Jurkat, Clone E6-1 (cell line): ENCODE measurements at places on chromosomes 11 and 22.

DNA sequence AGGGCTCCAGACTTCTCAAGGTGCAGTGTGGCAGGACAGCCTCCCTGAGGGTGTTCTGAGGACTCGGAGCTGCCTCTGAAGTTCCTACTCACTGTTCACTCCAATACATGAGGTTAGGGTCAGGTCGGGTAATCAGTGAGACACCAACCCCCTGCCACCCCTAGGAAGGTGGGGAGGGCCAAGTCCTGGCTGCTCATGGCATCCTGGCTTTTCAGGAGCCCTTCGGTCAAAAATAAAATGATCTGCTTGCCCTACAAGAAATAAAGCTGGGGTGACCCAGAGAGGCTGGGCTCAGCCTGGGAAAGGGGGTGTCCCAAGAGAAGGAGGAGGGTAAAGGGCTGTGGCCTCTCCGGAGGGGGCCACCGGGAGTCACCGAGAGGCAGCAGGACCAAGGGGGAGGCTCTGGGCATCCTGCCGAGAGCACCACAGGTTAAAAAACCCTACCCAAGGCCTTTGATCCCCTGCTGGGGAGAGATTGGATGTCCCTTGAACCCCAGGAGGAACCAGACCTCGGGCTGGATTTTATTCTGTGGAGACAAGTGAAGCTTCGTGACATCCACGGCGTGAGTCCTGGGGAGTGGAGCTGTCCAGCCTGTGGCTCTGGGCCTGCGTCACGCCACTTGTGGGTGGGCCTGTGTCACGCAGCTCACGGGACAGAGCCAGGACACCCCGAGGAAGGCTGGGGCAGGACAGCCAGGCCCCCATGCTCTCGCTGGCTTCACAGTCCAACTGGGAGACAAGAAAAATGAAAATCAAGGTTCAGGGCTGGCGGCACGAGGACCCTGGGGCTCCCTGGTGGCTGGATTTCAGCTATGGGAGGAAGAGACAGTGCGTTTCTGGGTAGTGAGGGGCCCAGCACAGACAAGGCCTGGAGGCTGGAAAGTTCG lies 102.2 kb upstream of the FGF3 start:
- no peak for DNase-seq

GRCh38 chr22:20038574-20038973 lies 17.7 kb downstream of the TANGO2 start:
- DNase-seq = no peak

- no peak for DNase-seq
Observed at GRCh38 chr22:36470994-36471331, 10.5 kb downstream of the TXN2 start.

DNA sequence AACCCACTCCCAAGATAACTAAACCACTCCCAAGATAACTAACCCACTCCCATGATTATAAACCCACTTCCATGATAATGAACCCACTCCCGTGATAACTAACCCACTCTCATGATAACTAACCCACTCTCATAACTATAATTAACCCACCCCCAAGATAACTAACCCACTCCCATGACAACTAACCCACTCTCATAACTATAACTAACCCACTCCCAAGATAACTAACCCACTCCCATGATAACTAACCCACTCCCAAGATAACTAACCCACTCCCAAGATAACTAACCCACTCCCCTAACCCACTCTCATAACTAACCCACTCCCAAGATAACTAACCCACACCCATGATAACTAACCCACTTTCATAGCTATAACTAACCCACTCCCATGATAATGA lies 30.1 kb upstream of the CELSR1 start:
- no peak for DNase-seq

DNA sequence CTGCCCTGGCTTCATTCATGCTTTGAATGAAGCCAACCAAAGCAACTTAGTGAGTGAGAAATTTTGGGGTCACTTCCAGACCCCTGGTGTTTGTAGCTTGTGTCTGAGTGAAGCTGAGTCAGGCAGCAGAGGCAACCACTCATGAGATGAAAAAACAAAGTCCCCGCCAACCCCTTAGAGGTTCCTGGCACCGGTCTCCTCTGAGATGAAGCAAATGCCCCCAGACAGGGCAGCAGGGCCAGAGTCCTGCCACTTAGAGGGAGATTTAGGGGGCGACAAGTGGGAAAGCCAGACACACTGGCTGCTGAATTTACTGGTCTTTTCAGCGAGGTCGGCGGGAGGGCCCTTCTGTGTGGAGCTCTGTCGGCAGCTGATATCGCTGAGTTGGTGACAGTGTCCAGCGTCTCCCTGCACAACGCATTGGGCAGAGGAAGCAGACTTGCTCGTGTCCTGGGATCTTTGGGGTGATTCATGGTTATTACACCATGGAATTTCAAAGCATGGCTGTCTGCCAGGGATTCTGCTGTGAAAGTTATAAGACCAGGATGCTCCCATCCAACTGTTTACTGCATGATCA lies 482.6 kb downstream of the MIAT start:
- DNase-seq = no peak

DNA sequence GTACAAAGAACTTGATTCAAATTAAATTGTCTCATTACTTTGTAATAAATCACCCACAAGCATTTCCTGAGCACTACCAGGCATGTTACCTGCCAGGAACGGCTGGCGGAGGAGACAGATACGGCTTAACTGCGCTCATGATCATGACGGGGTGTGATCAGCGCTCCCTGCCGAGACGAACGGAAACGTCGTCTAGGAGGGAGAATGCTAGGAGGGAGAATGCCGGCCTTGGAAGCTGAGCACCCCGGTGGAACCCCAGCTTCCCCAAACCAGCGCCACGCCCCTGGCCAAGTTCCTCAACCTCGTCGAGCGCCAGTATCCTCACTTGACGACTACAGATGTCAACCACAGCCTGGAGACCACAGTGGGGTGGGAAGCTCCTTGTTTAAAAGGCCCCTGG lies 272.8 kb downstream of the CTTN start:
- no peak for DNase-seq

DNA sequence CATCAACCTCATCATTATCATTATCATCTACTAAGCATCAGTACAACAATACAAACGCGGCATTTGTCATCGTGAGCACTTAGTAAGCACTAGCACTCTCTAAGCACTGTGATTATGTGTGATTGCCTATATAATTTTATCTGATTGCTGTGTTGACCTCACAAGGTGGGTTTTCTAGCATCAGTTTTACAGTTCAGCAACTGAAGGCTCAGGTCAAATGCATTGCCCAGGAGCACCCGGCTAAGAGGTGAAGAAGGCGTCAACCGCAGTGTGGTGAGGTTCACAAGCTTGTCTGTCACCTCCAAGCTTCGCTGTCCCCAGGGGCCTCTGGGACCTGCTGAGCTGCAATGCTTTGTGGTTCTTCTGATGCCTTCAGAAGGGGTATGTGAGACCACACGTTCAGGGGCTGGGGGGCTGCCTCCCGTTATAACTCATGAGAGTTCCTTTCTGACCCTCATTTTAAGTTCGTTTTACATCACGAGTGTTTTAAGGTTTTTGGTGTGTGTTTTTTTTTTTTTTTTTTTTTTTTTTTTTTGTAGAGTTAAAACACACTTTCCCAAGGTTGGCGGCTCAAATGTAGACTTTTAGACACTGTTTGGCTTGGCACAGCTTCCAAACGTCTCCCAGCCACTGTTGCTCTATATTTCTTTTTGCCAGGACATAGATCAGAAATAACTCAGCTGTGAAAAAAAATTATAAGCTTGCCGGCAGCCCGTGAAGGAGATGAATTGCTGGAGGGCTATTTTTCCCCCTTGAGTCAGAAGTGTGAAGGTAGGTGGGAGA lies 33.8 kb upstream of the SCUBE1 start:
- DNase-seq = peak; percentile 46

DNA sequence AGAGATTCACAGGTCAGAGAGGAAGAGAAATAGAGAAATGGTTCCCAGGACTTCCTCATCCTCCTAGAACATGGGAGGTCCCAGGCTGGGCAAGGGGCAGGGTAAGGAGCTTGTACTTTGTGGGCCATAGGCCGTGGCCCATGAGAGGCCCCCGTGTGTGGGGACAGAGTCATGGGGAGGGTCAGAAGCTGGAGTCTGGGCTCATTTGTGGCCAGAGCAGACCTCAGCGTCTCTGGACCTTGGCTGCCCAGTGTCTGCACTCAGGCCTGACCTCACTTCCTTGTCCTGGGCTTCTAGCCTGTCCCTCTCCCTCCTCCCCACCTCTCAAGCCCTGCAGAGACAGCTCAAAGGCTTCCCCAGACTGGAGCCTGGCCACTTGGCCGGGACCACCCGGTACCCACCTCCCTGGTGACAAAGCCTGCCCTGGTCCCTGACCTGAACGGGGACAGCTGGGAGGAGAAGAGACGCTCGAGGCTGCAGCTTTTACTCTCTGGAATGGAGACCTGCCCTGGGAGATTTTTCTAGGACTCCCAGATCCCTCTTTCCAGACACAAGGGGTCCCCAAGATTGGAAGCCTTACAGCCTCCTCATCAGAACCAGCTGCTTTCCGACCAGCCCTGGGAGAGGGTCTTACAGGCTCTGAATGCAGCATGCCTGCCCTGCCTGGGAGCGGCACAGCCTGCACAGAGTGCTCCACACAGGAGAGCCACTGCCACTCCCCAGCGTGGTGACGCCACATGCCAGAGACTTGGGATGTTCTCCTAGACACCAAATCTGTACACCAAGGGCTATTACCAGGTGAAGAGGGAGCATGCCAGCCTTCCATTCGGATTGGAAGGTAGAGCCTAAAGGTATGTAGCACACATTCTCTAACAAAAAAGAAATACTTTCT lies 569.0 kb upstream of the B3GAT1 start:
- no peak for DNase-seq

DNA sequence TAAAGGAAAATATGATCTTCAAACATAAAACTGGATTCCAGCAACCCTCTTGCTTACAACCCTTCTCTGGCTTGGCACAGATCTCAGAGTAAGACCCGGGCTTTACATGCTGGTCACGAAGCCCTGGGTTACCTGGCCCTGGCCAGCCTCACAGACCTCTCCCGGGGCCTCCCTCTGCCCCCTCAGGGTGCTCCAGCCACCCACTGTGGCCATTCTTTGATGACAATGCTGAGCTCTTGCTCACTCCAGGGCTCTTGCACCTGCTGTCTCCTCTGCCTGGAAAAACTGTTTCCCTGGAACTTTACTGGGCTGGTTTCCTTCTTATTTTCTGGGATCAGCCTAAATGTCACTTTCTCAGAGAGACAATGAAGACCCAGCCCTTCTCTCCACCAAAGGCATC lies 43.9 kb downstream of the C11orf96 start:
- no peak for DNase-seq

DNA sequence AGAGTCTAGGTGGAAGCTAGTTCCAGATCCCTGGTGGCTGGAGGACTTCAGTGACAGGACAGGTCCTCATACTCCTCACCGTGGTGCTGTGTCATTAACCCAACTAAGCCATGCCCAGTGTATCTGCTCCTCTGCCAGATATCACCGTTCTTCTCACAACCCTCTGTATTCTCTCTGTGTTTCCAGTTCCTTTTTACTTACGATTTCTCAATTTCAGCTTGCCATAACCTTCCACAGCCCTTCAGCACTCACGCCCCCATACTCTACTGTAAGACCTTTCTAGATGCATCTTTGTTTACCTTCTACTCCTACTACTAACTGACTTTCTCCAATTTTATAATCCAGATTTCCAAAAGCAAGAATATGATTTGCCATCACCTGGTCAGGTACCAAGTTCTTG lies 26.1 kb upstream of the RIC3 start:
- DNase-seq = no peak

DNA sequence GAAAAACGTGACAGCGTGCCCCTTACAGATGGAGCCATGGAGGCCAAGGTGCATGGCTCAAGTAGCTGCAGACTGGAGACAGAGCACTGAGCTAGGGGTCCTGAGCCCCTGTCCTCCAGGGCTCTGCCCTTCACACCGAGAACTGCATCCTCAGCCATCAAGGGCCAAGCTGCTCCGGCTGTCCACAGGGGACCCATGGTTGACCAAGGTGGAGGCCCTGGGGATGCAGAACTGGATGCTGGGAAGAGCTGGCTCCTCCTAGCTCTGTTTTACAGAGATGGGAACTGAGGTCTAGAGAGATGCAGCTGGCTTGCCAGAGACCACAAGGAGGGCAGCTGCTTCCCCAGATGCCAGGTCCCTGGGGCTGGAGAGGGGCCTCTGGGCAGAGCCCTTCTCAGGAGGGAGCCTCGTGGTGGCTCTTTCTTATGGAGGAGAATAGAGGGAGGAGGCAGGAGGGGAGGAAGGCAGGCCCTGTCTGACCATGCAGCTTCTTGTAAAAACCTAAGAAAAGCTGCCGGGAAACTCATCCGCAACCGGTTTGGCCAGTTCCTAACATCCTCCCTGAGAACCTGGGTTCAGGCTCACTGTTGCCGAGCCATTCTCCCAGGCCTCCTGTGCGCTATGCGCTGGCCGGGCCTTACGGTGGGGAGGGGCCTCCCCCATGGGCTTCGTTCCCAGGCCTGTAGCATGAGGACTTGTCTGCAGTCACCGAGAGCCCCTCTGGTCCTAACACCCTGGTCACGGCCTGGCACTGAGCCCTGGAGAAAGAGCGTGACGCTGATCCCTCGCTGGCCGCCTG lies 80.6 kb downstream of the WNT7B start:
- DNase-seq = no peak

GRCh38 chr22:29073618-29074275 lies 912 bp downstream of the KREMEN1 start:
- DNase-seq = no peak

DNA sequence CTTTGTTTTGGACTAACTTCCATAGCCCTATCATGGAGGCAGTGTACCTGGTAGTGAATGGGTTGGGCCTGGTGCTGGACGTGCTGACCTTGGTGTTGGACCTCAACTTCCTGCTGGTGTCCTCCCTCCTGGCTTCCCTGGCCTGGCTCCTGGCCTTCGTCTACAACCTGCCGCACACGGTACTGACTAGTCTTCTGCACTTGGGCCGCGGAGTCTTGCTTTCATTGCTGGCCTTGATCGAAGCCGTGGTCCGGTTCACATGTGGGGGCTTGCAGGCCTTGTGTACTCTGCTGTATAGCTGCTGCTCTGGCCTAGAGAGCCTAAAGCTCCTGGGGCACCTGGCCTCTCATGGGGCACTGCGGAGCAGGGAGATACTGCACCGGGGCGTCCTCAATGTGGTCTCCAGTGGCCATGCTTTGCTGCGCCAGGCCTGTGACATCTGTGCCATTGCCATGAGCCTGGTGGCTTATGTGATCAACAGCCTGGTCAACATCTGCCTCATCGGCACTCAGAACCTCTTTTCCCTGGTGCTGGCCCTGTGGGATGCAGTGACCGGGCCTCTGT lies 846 bp downstream of the RNF26 start:
- DNase-seq = no peak

GRCh38 chr11:68386331-68386978 lies 74.1 kb downstream of the LRP5 start:
- no peak for DNase-seq

GRCh38 chr22:50208430-50208938 lies 7.7 kb downstream of the SELENOO start:
- no peak for DNase-seq

GRCh38 chr11:126809514-126810289 lies 190.9 kb downstream of the KIRREL3 start:
- no peak for DNase-seq

DNA sequence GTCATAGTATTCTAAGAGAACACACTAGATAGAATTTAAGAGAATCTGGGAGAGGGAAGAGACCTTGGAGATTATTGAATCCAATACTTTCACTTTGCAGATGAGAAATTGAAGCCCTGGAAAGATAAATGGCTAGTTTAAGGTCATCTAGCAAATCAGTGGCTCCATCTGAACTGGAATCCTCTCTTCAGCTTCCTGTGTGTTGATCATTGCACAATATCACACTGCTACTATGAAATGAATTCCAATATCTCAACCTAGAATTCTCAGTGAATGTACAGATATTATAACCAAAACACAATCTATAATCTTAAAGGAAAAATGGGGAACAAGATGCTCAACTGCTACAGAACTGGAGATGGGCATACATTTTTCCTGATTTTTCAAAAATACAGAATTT lies 44.1 kb downstream of the DCUN1D5 start:
- no peak for DNase-seq

GRCh38 chr11:61037441-61038093 lies 64.7 kb upstream of the CD5 start:
- no peak for DNase-seq
